HFFc6 (cell line): ENCODE measurements at places on chromosomes 3 and 15.

DNA sequence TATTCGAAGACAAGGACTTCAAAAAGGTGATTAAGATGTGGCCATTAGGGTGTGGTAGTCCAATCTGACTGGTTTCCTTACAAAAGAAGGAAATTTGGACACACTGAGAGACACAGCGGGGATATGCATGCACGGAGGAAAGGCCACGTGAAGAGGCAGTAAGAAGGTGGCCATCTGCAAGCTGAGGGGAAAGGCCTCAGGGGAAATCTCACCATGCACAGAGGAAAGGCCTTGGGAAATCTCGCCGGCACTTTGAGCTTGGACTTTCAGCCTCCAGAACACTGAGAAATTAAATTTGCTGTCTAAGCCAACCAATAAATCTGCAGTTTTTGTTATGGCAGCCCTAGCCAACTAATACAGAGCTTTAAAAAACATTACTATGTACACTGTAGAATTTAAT is 78.8 kb downstream of the DLG1 start:
- DNase-seq, result no peak

DNA sequence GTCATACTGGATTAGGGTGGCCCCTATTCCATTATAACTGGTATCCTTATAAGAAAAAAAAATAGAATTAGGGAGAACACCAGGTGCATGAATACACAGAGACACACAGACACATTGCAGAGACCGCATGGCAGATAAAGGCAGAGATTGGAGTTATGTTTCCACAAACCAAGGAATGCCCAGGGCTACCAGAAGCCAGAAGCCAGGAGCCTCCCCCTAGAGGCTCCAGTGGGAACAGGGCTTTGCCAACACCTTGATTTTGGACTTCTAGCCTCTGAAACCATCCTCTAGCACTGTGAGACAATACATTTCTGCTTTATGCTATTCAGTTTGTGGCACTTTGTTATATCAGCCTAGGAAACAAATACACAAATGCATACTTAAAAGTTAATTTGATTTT is 10.4 kb downstream of the GOLM2 start:
- DNase-seq, result peak; percentile 2

DNA sequence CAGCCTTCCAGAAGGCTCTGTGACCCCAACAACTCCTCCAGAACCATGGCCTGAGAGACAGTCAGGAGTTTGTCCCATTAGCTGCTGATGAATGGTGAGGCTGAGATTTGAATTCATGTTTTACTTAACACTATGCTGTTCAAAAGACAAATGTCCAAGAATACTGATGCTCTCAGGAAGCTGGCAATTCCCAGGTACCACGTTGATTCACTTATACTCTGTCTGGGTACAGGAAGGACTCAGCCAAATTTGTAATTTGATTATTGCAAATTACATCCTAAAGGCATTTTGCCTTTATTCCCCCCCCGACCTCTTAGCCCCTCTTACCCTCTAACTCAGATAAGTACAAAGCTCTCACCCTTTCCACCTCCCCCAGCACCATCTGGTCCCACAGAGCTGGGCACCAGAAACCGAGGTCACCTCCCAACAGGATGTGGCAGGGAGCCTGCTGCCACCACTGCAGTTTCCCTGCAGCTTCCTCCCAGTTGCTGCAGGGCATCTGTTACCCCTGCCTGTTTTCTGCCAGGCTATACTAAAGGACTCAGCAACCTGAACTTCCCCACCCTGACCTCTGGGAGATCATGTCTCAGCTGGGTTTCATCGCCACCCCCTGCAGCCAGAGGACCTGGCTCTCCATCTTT is 33.6 kb downstream of the EAF1 start:
- no peak for DNase-seq

- peak; percentile 51 for DNase-seq
Measured at GRCh38 chr3:179189759-179190158, 41.6 kb downstream of the PIK3CA start.

- peak; percentile 66 for DNase-seq
Measured at GRCh38 chr15:90934949-90935751, at the start of gene UNC45A. Gene UNC45A, plus strand, starts transcription at chr15:90935285. Its CDS starts 40 bp downstream, at chr15:90935325.

- no peak for DNase-seq
Measured at GRCh38 chr3:49035281-49035680, 6.1 kb upstream of the IMPDH2 start.

- DNase-seq, result peak; percentile 40
Measured at GRCh38 chr3:151307583-151308488, 8.8 kb downstream of the GPR87 start.

DNA sequence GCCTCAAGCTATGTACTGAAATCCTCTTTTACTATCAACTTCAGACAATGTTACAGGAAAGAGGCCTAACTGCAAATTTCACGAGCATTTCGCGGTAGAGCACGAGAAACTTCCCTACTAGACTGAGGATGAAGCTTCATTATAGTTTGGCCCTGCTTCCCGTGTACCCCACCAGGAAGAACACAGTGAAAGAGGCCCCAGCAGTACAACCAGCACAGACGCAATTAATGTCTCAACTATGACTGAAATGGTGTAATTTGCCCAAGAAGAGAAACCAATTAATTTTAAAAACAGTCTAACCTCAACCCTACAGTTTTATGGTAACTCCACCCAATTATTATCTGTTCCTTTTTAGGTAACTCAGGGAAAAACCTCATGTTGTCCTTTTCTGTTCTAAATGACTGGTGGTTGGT is 12.1 kb downstream of the CHSY1 start:
- DNase-seq, result no peak

DNA sequence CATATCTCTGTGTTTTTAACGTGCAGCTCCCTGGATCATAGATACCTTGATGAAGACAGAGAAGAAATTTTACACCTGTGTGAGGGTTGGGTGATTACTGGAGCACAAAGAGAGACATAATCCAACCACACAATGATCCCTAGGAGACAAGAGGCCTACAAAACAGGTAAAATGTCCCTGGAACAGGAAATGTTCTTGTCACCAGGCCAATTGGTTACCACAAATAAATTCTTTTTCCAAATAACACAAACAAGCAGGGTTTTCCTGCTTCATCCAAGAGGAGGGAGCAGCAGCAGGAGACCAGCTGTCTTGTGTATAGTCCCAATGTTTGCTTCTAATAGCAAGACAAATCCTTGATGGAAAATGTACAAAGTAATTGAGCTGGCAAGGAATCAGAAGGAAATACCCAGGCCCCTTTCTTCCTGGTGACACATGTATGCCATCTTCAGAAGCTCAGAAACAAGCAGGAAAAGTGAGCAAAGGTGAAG is 1.4 kb downstream of the MGLL start:
- no peak for DNase-seq

GRCh38 chr3:96491868-96492267 is 322.5 kb upstream of the EPHA6 start:
- no peak for DNase-seq

GRCh38 chr15:89829616-89830440 is 15.2 kb upstream of the ANPEP start:
- DNase-seq, result no peak

DNA sequence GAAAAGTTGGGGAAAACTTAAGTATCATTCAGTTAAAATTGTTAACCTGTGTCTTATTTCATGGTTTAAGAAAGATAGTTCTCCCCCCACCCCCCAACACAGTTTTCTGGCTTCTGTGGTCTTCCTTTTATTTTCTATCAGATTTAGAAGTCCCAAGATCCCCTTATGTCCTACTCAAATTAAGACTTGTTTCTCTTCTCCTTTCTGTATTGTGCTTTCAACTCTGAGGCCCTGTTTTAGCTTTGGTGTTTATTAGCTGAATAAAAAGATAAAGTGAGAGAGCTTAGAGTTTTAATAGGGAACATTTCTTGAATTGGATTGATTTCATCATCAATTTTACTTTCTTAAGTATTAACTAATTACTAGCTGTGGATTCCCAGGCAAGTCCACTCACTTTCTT is 62.6 kb downstream of the AKAP13 start:
- DNase-seq, result no peak

- no peak for DNase-seq
Measured at GRCh38 chr3:94647131-94647530, 584.3 kb downstream of the NSUN3 start.

DNA sequence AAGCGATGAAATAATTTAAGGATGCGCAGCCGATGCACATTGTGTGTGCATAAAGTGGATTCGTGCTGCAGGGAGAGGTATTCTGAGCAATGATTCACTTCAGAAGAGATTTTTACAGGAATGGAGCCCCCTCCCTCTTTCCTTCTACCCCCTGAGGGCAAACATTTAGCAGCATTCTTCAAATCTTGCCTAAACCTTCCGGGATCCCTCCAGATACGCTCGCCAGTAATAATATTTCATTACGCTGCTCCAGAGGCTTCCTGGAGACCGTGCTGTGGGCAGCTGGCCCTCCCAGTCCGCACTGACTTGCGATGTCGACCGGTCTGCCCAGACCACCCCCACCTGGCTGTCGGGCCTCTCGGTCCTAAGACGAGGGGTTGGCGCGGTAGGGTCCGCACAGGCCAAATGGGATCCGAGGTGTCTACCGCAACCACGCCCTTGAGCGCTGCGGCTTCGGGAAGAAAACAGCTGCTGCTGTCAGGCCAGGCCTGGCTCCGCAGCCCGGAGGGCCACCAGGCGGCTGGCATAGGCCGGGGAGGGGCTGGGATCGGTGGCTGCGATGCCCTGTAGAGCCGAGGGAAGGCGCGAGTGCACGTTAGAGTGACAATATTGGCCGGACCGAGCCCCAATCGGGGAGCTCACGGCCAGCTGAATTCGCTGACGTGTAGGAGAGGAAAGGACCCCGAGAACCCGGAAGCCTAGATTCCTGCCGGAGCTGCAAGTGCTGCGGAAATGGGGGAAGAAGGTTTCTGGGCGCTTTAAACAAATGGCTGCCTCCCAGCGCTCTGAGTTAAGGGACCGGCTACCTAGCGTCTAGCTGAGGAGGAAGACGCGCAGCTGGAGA is 14.3 kb downstream of the ZIC4 start:
- peak; percentile 64 for DNase-seq

DNA sequence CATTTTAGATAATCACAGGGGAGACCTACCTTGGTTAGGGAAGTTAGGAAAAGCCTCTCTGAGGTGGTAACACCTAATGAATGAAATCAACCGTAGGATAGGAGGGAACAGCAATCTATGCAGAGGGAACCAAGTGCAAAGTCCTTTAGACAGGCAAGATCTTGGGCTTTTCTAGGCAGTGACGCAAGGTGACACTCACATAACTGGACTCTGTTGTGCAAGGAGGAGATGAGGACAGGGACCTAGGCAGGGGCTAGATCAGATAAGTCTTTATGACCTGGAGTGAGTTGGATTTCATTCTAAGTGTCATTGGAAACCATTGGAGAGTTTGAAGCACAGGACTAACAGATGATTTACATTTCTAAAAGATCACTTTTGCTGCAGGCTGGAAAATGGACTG is 4.6 kb upstream of the LMOD3 start:
- no peak for DNase-seq

GRCh38 chr3:31448882-31449243 is 83.9 kb upstream of the STT3B start:
- DNase-seq, result no peak

DNA sequence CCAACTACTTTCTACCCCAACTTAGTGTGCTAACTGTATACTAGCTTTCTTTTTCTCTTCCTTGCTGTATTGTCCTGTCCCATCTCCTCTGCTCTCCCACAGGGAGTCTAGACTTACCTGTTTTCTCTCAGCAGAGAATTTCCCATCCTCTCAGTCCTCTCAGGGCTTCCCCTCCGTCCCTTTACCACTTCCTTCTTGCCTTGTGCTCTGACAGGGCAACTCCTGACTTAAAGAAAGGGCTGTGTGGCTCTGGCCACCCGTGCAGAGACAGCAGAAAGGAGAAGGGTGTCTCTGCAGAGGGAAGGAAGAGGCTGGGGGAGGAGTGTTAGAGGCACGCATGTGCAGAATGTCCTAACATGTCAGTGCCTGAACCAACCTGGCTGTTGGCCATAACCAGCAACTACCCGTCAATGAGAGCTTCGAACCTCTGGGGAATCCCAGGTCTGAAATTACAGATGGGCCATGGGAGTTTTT is at the start of gene GCSAM:
Gene GCSAM (minus strand): TSS at position 274 of the 474 bp plus-strand sequence. CDS start 128 bp downstream, at position 146.
- no peak for DNase-seq

- DNase-seq, result no peak
Measured at GRCh38 chr15:92146511-92147150, 247.1 kb upstream of the ST8SIA2 start.

DNA sequence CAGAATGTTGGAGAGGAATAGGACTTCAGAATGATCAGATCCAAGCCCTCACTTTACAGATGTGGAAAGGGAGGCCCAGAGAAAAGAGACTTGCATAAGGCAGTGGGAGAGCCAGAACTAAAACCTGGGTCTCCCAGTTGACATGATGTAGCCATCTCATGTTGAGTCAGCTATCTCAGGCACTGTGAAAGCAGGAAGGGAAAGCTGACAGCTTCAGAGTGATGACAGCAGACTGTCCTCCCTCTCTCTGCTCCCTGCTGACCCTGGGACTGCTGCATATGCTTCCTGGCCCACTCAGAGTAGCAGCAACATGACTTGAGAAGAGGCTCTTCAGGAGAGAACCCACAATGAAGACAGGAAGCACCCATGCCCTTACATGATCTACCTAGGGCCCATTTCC is 14.7 kb downstream of the FHIT start:
- DNase-seq, result no peak

DNA sequence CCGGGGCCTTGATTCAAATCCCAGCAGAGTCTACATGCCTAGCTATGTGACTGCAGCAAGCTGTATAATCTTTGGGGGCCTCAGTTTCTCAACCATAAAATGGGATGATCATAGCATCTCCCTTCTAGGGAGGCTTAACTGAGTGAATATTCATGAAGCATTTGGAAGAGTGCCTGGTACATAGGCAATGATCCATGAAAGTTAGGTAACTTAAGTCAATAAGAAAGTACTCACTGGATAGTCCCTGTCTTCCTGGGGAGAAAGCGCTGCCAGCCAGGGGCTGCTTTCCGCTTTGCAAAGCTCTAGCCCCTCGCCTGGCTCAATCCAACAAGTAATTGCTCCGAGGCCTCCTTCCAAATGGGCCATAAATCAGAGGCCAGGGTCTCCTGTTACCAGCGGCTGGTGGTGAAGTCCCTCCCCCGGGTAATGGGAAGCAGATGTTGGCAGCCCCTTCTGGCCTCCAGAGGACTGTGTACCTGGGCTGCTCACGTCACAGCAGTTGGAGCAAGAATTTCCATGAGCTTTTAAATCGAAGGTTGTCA is 521.9 kb upstream of the PROK2 start:
- no peak for DNase-seq

DNA sequence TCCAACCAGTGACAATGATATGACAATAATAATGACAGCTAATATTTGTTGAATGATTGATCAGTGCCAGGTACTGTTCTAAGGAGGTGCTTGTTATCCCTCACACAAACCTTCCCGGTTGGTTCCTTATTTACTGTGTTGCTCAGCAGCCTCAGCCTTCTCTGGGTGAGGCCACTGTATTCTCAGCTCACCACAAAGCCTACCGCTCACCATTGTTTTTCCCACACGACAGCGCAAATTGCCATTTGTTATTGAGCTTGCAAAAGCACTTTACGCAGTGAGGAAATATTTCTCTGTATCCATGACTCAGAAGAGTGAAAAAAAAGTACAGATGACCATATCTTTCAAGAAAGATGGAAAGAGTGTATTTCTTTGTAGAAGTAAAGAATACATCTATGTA is 49.5 kb upstream of the PDZRN3 start:
- DNase-seq, result no peak

GRCh38 chr15:97914711-97915110 is 45.8 kb upstream of the ARRDC4 start:
- no peak for DNase-seq

- DNase-seq, result peak; percentile 91
Measured at GRCh38 chr3:9884555-9885165, 4.6 kb upstream of the CIDEC start.

GRCh38 chr3:128236657-128237056 is 83.4 kb downstream of the EEFSEC start:
- no peak for DNase-seq

- peak; percentile 48 for DNase-seq
Measured at GRCh38 chr3:50340448-50341329, at the start of gene RASSF1. Gene RASSF1, minus strand, starts transcription at chr3:50340836. Its CDS starts 31 bp downstream, at chr3:50340805.
